CD8-positive, alpha-beta T cell (primary cell): ENCODE measurements at places on chromosomes 12 and 14.
A peak's percentile ranks its signal among the peaks of the same experiment; 100 is the strongest.

GRCh38 chr14:37384870-37385596, 187.3 kb downstream of the MIPOL1 start:
- DNase-seq: no peak

DNA sequence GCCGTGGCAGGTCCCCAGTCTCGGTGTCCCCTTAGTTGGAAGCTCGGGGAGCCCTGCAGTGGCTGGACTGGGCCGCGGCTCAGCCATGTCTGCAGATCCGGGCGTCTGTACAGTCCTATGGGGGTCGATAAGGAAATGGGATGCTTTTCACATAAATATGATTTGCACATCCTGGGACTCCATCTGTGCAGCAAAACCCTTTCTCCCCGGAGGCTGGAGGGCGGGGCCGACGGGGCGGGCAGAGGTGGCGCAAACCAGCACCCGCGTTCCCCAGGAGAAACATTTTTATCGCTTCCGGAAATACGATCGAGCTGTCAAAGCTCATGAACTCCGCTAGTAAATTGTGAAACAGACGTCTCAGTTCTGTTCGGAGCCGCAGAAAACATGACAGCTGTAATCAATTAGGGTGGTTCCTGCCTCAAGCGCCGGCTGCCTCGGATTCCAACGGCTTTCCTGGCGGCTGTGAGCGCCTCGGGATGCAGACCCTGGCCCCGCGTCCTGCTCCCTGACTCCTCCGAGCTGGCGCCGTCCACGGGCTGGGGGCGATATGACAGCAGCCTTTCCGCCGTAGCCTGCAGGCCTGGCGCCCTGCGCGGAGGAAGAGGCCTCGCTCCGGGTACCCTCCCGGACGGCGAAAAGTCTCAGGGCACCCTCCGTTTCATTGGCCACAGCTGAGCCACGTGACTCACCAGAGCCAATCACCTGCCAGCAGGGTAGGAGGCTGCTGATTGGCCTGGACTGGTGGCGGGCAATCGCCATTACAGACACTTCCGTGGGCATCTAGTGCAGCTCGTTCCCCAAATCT, 23.0 kb downstream of the DIO3 start:
- no peak for DNase-seq

DNA sequence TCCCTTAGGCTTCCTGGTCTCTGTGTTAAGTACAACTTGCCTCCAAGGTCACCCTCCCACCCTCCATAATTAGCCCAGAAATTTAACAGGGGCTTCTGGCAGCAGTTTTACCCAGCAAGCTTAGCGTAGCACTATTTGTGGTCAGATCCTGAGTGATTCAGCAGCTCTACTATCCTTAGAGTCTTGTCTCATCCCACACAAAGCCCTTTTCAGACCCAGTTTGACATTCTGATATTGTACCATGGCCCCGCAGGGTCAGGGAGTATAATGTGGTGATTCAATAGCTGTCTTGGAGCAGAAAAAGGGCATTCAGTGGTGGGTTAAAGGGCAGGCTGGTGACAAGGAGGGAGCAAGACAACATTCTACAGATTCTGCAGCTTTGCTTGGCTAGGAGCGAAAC, 153.8 kb upstream of the DDHD1 start:
- no peak for DNase-seq

- no peak for DNase-seq
Measured at GRCh38 chr14:61176686-61177085, 104.5 kb downstream of the TMEM30B start.

- DNase-seq: peak; percentile 40
Measured at GRCh38 chr14:77120771-77121743, 20.5 kb downstream of the ZDHHC22 start.
